Effector CD8-positive, alpha-beta T cell (primary cell): ENCODE measurements at places on chromosomes 5 and 9.

DNA sequence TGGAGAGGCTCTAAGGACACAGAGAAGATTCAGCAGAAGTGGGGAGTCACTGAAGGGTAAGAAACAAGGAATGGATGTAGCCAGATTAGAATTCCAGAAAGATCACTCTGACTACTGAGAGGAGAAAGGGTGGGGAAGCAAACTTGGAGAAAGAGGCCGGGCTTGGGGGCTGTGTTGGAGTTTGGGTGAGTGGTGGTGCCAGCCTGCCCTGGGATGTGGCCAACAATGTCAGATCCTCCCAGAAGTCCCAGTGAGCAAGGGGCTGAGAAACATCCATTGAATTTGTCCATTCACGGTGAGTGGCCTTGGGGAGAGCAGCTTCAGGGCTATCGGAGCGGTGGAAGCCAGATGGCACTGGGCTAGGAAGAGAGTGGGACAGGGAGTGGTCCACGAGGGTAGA, 60.4 kb downstream of the COL15A1 start:
- DNase-seq, result no peak

- no peak for DNase-seq
These were observed 158.2 kb downstream of the MACROH2A1 start for GRCh38 chr5:135240781-135241360.

GRCh38 chr5:114390431-114390830, 28.6 kb downstream of the KCNN2 start:
- DNase-seq, result no peak

- DNase-seq, result no peak
These were observed 40.4 kb downstream of the SPINK5 start for GRCh38 chr5:148104226-148104625.

GRCh38 chr9:27472195-27472594, 51.9 kb upstream of the IFNK start:
- no peak for DNase-seq

GRCh38 chr5:67857502-67857901, 358.1 kb upstream of the PIK3R1 start:
- DNase-seq, result no peak

GRCh38 chr5:121962347-121962670, 534 bp downstream of the SRFBP1 start:
- DNase-seq, result no peak

GRCh38 chr5:156182174-156182967, 144.6 kb upstream of the SGCD start:
- no peak for DNase-seq

- no peak for DNase-seq
These were observed 9.6 kb downstream of the PSIP1 start for GRCh38 chr9:15501179-15501578.

DNA sequence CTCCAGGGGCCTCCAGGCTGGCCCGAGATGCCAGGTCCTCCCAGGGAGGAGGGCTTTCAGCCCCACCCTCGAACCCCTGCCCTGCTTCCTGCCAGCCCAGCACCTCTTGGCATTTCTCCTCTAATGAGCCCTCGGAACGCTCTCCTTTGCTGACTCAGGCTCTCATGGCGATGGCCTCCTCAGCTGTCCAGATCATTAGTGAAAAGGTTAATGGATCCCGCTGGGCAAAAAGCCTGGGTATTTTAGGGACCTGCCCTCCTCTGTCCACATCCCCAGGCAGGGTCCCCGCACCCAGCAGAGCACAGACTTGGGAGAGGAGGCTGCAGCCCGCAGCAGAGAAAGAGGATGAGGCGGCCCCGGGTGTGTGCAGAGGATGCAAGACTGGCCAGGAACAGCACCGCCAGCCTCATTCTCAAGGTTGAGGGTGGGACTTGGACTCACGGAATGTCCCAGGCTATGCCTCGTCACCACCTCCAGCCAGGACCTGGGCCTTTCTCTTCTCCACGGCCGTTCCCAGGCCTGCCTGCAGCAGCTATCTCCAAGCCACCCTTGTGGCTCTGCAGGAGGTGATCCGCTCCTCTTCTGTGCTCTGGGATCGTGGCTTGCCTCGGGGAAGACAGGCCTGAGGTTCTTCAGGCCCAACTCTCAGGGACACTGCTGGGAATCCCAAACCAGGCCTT, 23.0 kb upstream of the ADAMTS2 start:
- no peak for DNase-seq

- DNase-seq, result no peak
These were observed 359.3 kb downstream of the TMEM161B start for GRCh38 chr5:87909382-87909781.

DNA sequence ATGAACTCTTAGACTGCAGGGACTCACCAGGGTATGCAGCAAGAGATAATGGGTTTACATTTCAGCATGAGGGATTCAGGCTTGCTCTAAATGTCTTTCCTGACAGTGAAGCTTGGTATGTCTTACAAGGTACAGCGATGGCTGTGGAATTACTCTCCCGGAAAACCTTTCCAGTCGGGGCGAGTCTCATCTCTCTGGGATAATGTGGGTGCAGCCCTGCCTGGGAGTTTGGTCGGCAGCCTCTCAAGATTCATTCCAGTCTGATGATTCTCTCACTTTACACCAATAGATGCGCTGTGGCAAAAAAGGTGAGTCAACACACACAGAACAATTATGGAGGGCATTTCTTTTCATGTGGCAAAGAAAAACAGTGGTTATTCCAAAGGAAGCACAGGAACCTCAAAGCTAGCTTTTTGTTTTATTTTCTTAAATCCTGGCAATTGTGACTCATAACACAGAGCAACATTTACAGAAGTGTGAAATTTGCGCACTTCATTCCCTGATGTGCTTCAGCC, 190.3 kb downstream of the DCP2 start:
- no peak for DNase-seq

- DNase-seq, result peak; percentile 15
These were observed 2.5 kb downstream of the TNPO1 start for GRCh38 chr5:72818866-72819534.

GRCh38 chr5:140570058-140570457, 5.4 kb downstream of the SLC35A4 start:
- no peak for DNase-seq

DNA sequence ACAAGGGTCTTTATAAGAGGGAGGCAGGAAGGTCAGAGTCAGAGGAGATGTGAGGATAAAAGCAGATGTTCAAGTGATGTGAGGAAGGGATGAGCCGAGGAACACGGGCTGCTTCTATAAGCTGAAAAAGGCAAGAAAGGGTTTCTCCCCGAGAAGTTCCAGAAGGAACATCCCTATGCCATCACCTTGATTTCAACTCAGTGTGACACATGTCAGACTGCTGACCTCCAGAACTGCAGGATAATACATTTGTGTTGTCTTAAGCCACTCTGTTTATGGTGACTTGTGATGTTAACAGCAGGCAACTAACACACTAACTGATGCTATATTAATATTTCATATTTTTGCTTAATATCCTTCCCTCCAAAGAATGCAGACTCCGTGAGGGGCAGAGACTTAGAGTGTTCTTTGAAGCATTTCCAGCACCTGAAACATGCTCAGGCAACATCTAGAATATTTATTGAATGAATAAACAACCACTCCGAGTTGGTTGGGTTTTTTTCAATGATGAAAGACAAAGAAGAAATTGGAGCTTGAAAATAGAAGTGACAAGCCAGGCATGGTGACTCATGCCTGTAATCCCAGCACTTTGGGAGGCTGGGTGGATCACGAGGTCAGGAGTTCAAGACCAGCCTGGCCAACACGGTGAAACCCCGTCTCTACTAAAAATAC, 77.6 kb upstream of the ADRA1B start:
- no peak for DNase-seq

- DNase-seq, result no peak
These were observed 7.9 kb downstream of the TXN start for GRCh38 chr9:110248361-110248760.

GRCh38 chr5:122404018-122404417, 92.0 kb downstream of the SNCAIP start:
- no peak for DNase-seq

- no peak for DNase-seq
These were observed 42.3 kb downstream of the TENT4A start for GRCh38 chr5:6755519-6755918.

GRCh38 chr9:85431339-85432102, 310.2 kb downstream of the AGTPBP1 start:
- no peak for DNase-seq

DNA sequence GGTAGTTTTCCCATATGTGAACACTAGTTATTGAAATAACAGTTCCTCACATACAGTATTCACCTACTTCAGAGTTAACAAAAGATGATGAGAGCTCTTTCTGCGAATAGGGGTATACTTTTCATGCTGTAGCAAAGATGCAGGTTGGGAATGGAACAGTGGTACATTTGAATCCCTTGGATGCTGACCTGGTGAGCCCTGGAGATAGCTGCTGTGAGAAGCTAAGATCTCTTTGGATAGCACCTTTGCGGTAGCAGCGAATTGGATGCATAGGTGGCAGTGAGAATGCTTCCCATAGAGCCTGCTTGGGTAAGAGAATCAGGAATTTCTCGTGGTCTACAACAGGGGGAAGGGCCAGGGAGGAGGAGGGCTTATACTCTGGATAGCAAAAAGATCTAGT, 61.2 kb downstream of the NUP214 start:
- DNase-seq, result no peak

GRCh38 chr9:2066312-2067273, 51.4 kb downstream of the SMARCA2 start:
- DNase-seq, result no peak

- DNase-seq, result no peak
These were observed 184.1 kb upstream of the ADRA1B start for GRCh38 chr5:159732220-159732619.

- no peak for DNase-seq
These were observed 3.9 kb downstream of the CEMIP2 start for GRCh38 chr9:71764463-71764862.

- no peak for DNase-seq
These were observed 33.3 kb downstream of the CEP72 start for GRCh38 chr5:645421-645820.

DNA sequence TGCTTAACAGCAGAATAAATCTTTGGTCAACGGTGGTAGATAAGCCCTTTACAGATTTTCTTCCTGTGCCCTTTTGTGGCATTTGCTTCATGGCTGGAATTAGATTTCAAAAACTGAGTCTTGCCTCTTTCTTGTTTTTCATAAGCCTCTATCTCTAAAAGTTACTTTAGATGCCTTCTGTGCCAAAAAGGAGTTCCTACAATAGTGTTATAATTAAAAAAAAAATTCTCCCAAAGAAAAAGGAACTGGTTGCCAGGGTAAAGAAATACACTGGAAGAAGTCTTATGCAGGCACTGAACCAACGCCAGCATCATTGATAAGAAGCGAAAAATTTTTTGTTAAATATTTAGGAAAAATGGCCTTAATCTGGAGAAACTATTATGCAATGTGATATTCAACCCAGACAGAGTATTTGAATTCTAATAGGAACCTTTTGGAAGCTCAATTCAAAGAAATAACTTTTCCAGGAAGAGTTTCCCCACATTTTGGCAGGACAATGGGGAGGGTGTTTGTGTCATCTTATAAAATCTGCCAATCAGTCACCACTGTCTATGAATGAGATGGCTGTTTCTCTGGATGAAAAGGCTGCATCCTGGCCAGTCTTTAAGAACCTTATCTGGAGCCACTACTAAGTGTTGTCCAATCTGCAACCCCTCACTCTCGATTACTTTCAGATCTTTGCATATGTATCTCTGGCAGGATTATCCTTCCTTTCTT, 608.1 kb downstream of the PDE4D start:
- no peak for DNase-seq

DNA sequence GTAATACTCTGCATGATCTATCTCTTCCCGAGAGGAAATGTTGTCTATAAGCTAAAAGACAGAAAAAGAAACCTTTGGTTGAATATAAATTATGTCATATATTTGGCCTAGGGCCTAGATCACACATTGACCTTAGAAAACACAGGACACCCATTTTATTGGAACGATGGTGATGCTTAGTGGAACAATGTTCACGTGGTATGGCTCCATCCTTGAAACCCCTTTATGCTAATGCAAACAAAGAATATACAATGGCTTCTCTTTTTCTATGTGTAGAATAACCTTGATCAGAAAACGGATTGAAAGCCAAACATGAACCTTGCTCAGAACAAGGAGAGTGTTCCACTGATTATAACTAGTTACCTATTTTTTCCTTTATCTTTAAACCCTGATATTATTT, 24.5 kb downstream of the MRPS27 start:
- DNase-seq, result no peak
